OCI-LY7 (cell line): ENCODE measurements at places on chromosomes 6 and 20.

GRCh38 chr6:34374069-34374468, 18.4 kb downstream of the NUDT3 start:
- DNase-seq, result peak; percentile 17

GRCh38 chr20:3678856-3679720, 2.7 kb downstream of the ADAM33 start:
- no peak for DNase-seq

- no peak for DNase-seq
Observed at GRCh38 chr6:141394565-141395051, 738.1 kb upstream of the GJE1 start.

- no peak for DNase-seq
Observed at GRCh38 chr6:25359191-25359861, 80.2 kb downstream of the CARMIL1 start.

DNA sequence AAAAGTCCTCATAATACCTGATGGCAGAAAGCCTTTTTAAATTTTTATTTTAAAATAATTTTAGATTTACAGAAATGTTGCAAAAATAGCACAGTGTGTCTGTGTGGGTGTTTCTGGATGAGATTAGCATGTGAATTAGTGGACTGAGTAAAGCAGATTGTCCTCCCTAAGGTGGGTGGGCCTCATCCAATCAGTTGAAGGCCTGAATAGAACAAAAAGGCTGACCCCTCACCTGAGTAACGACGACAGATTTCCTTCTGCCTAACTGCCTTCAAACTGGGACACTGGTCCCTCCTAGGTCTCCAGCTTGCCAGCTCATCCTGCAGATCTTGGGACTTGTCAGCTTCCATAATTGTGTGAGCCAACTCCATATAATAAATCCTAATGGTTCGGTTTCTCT, 54.2 kb downstream of the FAXC start:
- no peak for DNase-seq

DNA sequence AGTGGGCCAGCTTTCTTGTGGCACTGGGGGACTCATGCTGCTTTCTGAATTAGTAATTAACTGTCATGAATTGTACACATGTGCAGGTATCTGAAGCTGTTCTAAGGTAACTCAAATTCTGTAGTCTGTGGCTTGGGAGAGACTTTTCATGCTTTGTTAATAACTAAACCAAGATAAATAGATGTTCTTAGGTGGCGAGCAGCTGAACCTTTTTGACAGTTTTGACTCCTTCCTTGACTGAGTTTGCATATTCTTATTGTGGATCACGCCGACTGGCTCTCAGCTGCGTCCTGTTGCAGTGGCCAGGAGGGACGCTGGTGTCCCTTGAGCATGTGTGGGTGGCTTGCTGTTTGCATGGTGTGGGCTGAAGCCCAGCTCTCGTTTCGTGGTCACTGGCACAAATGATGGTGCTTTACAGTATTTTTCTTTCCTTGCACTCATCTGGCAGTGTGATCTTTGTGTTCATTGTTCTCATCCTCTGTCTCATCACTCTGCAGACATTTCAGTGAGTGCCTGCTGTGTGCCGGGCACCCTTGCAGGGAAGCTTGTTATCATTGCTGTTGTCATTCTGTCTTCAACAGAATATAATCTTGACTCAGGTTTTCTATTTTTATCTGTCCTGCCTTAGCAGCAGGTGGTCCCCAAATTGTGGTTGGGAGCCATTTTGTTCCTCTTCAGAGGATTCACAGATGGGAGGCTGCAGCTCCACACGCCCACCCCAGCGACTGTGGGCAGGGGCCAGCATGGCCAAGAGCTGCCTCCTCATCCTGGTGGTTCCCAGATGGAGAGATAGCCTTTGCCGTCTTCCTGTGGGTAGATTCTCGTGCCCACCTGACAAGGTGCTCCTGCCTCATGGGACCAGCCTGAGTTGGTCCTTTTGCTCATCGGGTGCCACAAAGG, 39.6 kb downstream of the DUSP22 start:
- DNase-seq, result peak; percentile 71

GRCh38 chr20:17179840-17180239, 47.0 kb upstream of the PCSK2 start:
- no peak for DNase-seq

- DNase-seq, result no peak
Observed at GRCh38 chr6:156543431-156543830, 233.7 kb upstream of the ARID1B start.

DNA sequence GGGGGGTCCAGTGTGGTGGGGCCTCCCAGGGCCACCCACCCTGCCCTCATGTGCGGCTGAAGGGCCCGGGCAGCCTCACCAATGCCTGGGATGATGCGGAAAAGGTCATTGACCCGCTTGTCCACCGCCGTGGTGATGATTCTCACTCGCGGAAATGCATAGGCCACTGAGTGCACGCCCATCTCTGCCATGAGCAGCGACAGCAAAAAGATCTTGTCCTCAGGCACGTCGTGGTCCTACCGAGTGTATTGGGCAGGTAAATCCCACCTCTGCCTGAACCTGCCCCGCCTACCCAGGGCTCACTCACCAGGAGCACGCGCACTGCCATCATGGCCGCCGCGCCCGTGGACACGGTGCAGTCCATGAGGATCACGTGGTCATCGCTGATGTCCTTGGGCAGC, 16.1 kb downstream of the UCKL1 start:
- no peak for DNase-seq

DNA sequence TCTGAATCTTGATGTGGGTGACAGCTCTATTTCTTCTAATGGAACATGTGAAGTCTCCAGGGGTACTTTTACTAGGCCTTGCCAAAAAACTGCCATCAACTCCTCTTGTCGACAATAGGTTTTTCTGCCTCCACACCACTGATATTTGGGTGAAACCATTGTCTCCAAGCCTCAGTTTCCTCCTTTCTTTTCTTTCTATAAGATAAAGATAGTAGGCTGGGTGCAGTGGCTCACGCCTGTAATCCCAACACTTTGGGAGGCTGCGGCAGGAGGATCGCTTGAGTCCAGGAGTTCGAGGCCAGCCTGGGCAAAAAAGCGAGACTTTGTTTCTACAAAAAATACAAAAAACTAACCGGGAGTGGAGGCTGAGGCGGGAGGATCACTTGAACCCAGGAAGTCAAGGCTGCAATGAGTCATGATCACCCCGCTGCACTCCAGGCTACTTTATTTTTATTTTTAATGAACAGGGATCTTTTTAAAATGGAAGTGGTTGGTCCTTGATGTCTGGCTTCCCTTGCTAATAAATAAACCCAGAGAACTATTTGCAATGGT, 159.9 kb upstream of the TNFAIP3 start:
- no peak for DNase-seq

GRCh38 chr6:43029120-43029519, 7.7 kb downstream of the RRP36 start:
- no peak for DNase-seq

DNA sequence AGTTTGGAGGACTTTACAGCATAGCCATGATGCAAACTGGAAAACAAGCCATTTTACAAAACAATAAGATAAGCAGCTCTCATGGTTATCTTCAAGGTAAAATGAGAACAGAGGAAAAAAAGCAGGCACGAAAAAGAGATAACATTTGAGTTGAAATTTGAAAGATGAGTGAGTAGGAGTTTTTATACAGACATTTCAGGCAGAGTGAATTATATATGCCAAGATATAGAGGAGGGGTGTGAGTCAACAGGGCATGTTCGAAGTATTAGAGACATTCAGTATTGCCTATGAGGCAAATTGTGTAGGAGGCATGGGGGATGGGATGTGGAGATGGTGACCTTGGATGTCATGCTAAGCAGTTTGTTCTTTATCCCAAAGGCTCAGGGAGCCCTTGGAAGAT, 240.5 kb upstream of the MAN1A1 start:
- DNase-seq, result no peak

DNA sequence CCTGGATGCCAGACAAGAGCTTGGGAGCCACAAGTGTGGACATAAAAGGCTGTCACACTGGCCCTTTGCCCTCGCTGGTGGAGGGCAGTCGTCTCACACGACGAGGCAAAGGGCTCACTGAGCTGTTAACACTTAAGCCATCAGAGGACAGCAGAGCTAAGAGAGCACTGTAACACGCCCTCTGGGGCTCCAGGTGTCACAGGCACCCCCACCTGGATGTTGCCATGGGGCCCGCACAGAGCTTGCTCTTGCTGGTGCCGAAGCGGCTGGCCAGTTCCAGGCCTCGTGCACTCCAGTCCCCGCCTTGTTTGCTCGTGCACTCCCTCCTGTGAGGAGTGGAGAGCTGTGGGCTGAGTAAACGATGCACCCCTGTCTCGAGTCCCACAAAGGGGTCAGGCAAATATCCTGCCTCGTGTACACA, 37.4 kb downstream of the SLC35D3 start:
- DNase-seq, result no peak

DNA sequence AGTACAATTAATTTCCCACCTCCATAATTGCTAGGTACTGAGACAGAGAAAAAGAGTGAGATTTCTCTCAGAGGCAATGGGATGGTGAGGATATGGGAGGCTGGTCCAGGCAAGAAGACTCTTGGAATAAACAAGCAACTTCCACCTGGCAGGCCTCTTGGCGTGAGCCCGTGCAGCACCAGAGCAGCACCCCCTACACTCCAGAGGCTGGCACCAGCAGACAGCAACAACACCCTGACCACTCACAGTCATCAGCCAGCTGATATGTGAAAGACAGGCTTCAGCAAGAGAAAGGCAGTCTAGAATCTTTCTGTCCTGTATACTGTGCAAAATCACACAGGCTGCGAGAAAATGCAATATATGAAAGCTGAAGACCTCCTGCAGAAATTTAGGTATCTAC, 59.7 kb downstream of the KIF13A start:
- no peak for DNase-seq

GRCh38 chr6:99458319-99458718, 33.2 kb upstream of the PNISR start:
- peak; percentile 43 for DNase-seq

- DNase-seq, result no peak
Observed at GRCh38 chr20:44151621-44152416, 35.2 kb downstream of the JPH2 start.

- no peak for DNase-seq
Observed at GRCh38 chr6:109891924-109892323, 86.2 kb upstream of the GPR6 start.

DNA sequence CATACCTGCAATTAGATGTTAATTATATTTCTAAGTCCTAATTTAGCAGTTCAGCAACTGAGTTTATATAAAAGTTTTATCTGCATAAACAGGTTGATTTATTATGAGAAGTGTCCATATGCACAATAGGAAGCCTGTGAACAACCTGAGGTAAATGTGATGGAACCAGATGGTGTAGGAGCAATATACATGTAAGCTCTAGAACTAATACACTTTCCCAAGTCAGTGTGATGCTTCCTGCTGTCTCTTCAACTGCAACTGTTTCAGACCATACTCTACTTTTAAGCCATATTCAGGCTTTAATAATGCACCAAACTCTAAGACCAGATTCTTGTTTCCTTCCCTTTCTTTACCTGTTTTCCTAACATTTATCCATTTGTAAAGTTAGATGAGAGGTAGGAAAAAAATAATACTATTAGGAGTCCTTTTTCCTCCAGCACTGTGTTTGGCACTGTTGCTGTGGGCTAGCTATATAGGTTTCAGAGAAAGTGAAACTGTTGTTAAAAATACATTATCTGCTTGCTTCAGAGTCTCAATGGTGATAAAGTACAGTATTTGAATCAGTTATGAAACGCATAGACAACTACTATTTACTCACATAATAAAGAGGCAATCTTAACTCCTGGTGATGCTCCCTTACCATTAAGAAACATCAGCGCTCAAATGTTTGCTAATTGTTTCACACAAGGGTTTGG, 1009.3 kb downstream of the GRIK2 start:
- no peak for DNase-seq

DNA sequence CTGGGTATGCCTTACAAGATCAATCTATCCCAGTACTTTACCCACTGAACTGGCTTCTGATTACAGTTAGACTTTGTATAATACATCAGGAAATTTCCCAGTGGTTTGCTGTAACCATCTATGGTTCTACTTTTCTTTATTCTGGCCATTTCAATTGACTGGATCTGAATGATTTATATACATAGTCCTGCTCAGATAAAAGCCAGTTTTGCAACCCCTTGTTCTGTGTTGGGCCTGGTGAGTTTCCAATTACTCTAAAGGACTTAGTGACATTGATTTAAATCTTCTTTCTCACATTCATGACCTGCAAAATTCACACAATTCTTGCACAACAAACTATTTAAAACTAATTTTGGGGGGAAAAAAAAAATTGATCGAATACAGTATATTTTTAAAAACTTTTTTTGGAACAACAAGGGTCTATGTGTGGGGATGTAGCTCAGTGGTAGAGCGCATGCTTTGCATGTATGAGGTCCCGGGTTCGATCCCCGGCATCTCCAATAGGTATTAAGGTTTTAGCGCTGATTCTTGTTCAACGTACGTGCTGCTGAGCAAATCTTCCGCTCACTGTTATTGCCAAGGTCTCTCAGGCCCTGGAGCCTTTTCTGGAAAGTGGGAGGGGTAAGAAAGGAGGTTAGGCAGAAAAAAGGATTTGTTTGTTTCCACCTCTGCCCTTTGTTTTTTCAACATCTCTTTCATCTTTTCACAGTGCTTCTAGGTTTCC, 117.5 kb downstream of the GPX5 start:
- DNase-seq, result no peak

- no peak for DNase-seq
Observed at GRCh38 chr20:37395921-37396415, 50.0 kb downstream of the SRC start.

DNA sequence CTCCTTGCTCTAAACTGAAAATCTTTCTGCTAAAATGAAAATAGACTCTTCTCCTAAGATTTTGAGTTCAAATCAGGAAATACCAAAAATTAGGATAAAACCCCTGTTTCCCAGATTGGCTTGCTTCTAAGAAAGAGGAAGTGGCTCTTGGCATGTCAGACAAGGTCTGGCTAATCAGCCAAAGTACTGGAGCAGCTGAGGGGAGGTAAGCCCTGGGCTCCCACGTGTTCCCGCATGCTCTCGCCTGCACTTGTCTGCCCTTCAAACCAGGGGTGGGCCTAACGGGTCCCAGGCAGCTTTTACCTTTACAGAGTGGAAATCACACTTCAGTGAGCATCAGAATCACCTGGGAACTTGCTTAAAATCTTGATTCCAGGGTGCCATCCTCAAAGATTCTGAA, 43.2 kb upstream of the GABRR1 start:
- DNase-seq, result peak; percentile 50

- DNase-seq, result no peak
Observed at GRCh38 chr6:110933912-110934311, 24.6 kb upstream of the GTF3C6 start.

- no peak for DNase-seq
Observed at GRCh38 chr6:140204154-140204553, 829.7 kb upstream of the CITED2 start.

DNA sequence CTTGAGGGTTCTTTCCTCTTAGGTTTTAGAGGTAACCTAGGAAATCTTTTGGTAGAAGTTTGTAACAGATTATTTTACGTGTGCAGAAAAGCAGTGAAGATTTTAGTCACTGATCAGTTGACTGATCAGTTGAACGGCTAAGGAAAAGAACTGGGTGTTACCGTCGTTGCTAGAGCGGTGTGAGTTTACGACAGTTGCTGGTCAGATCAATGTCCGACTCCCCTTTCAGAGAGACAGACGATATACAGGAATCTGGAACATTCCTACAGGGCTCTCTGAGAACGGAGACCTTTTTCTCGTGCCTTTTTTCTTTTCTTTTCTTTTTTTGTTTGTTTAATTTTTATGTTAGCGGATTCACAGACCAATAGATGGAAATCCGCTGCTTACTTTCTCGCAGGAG, 132.1 kb upstream of the ZNF184 start:
- DNase-seq, result no peak
